Dermis microvascular lymphatic vessel endothelial cell (primary cell): ENCODE measurements at places on chromosomes 2 and 18.

- DNase-seq: no peak
Measured at GRCh38 chr2:239772721-239773120, 252.4 kb downstream of the NDUFA10 start.

GRCh38 chr2:196480653-196481323 is 158.7 kb upstream of the CCDC150 start:
- DNase-seq: no peak

DNA sequence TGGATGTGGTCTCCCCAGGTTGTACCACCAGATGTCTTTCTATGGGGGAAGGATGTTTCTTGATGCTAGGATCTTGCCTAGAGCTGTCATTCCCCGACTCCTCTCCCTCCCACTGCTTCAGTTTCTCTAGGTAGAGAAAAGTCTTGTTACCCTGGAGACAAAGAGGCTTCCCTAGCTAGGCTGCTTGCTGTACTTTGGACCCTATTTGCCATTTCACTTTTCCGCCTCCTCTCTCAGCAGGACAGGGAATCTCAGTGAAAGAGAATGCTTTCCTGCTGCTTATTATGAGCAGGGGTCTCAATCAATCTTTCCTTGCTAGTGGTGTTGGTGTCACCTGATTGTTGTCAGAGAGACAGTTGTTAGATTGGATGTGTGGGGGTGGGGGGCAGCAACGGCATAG is 818.8 kb upstream of the GYPC start:
- no peak for DNase-seq

DNA sequence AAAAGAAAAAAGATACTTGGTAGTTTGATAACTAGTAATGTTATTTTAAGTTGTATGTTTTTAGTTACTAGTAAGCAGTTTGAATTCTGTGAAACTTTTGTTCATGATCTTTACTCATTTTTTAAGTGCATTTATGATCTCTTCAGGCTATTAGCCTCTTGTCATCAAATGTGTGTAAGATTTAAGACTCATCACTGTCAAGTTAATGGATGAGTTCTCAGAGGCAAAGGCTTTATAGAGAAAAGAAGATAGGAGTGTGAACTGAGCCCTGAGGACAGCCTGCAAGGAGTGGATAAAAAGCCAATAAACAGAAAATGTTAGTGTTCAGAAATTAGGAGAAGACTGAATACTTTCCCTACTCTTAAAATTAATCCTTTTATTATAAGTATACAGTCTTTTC is 13.5 kb downstream of the NDUFV2 start:
- no peak for DNase-seq

GRCh38 chr2:14428056-14428455 is 204.5 kb upstream of the LRATD1 start:
- DNase-seq: no peak

- peak; percentile 56 for DNase-seq
Measured at GRCh38 chr18:32470714-32471633, at the start of gene GAREM1. Gene GAREM1 (minus strand): TSS chr18:32470882. CDS start chr18:32470428, 454 bp downstream.

DNA sequence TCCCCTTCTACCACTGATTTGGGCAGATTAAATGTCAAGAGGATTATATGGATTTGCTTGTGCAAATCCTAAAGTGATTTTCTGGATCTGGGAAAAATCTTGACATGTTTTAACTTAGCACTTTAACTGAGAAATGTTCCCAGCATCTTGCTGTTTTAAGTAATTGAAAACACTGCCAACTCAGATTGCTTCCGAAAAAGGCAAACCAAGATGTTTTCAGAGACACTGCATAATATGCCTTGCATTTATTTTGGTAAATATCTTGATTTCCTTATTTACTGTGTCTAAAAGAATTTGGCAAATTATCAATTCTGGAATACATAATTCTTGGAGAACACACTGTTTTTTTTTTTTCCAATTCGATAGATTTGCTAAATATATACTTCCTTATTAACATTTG is 385.0 kb upstream of the FAM98A start:
- no peak for DNase-seq

DNA sequence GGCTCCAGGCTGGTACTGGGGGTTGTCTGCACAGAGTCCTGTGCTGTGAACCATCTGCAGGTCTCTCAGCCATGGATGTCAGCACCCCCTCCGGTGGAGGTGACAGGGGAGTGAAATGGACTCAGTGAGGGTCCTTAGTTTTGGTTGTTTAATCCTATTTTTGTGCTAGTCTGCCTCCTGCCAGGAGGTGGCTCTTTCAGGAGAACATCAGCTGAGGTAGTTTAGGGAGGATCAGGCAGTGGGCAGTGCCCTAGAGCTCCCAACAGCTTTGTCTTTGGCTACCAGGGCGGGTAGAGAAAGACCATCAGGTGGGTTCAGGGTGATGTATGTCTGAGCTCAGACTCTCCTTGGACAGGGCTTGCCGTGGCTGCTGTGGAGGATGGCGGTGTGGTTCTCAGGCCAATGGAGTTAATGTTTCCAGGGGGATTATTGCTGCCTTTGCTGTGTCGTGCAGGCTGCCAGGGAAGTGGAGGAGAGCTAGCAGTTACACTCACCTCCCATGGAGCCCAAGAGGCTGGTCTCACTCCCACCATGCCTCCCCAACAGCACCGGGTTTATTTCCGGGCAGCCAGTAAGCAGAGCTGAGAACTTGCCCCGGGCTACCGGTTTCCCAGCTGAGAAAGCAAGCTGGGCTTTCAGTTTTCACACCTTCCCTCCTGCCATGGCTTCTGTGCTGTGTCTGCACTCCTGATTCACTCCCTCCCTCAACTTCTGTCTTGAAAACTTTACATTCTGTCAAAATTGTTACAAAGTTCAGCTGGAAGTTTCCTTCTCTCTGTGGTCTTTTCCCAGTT is 563.4 kb downstream of the XIRP2 start:
- DNase-seq: no peak

GRCh38 chr18:41814651-41815050 is 140.4 kb upstream of the PIK3C3 start:
- no peak for DNase-seq

GRCh38 chr2:215328066-215328465 is 16.2 kb downstream of the ATIC start:
- DNase-seq: no peak

DNA sequence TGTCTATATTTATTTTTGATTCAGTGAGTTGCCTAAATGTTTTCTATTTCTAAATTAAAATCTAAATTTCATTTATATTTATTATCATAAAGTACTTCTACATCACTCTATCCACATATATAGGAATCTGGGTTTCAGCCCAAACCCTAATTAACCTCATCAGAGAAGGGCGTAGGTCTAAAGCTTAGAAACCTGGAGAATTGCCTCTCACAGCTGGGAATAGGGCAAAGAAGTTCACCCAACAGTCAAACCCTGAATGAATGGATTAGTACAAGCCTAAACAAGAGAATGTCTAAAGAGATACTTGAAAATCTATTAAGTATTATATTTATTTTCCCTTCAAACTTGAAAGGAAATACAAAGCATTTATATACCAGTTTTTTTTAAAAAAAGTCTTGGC is 26.2 kb downstream of the TFPI start:
- DNase-seq: no peak

- no peak for DNase-seq
Measured at GRCh38 chr2:8080063-8080462, 601.8 kb upstream of the ID2 start.

DNA sequence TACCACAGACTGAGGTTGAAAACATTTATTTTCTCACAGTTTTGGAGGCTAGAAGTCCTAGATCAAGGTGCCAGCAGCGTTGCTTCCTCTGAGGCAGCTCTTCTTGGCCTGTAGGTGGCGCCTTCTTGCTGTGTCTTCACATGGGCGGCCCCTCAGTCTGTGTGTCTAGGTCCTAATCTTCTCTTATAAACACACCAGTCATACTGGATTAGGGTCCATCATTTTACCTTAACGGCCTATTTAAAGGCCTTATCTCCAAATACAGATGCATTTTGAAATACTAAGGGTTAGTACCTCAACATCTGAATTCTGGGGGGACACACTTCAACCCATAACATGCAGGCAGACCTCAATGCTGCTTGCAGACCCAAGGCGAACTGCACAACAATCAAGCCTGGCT is 4.4 kb upstream of the RMC1 start:
- no peak for DNase-seq

DNA sequence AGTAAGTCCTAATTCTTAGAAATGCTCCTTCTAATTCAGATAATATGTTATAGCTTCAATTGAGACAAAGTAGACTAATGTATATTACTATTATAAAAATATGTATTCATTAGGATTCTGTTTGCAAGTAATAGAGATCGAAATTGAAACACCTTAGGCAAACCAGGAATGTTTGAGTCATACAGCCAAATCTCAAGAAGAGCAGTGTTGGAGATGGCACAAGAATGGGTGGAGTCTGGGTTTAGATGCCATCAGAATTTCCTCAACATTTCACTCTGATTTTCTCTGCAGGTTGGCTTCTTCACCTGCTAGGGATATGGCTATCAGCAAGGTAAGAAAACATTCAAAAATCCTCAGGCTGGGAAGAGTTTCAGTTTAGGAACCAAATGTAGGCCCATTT is 405.4 kb downstream of the CCDC85A start:
- DNase-seq: no peak

DNA sequence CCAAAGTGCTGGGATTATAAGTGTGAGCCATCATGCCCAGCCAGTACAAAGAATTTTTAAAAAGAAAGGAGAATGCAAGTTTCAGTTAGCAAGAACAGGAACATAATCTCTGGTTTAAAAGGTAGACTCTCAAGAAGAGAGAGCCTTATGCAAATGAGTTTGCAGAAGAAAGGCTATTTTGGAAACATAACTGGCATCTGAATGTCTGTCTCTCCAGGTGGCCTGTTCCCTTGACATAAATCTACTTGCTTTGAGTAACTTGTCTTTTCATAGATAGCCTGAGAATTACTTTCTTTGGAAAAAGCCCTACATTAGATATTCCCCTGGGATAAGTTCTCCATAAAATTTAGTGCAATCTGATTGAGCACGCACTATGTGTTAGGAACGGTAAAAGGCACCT is 109.6 kb downstream of the ICOS start:
- DNase-seq: no peak

- no peak for DNase-seq
Measured at GRCh38 chr2:20197192-20197591, 27.7 kb downstream of the SDC1 start.

DNA sequence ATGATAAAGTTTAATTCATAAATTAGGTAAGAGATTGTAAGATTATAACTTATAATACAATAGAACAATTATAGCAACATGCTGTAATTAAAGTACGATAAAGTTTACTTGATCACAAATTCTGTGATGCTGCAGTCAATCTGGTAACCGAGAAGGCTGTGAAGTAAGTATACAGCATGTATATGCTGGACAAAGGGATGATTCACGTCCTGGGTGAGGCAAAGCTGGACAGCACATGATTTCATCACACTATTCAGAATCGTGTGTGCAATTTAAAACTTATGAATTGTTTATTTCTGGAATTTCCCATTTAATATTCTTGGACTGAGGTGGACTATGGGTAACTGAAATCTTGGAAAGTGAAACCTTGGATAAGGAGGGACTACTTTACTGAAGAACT is 522.2 kb upstream of the CNTNAP5 start:
- DNase-seq: no peak

- DNase-seq: no peak
Measured at GRCh38 chr18:6341709-6342108, 73.0 kb downstream of the L3MBTL4 start.

GRCh38 chr2:229180658-229181057 is 90.4 kb downstream of the PID1 start:
- DNase-seq: no peak

DNA sequence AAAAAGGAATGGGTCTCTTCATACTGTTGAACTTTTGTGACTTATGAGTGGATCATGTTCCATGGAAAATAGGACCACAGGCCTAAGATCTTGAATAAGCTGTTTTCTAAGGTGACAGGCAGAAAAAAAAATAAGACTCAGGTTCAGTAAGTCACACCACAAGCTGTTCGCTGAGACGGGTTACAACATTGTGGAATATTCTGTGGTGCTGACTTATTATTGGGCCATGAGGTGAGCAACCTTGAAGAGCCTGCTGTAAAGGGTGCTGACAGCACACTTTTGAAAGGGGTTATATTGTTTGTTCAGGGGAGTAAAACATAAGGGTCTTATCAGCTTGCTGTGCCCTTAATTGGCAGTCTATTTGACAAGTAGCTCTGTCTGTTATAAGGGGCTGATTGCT is 439.8 kb upstream of the SLC14A2 start:
- no peak for DNase-seq

- no peak for DNase-seq
Measured at GRCh38 chr2:231293163-231293562, 94.7 kb downstream of the ARMC9 start.

- no peak for DNase-seq
Measured at GRCh38 chr2:106144621-106145331, 49.3 kb downstream of the UXS1 start.

- no peak for DNase-seq
Measured at GRCh38 chr2:150811259-150811855, 323.9 kb upstream of the RND3 start.

GRCh38 chr2:161662373-161662772 is 38.2 kb downstream of the SLC4A10 start:
- DNase-seq: no peak

GRCh38 chr18:11808001-11808855 is 43.0 kb upstream of the CHMP1B start:
- no peak for DNase-seq

DNA sequence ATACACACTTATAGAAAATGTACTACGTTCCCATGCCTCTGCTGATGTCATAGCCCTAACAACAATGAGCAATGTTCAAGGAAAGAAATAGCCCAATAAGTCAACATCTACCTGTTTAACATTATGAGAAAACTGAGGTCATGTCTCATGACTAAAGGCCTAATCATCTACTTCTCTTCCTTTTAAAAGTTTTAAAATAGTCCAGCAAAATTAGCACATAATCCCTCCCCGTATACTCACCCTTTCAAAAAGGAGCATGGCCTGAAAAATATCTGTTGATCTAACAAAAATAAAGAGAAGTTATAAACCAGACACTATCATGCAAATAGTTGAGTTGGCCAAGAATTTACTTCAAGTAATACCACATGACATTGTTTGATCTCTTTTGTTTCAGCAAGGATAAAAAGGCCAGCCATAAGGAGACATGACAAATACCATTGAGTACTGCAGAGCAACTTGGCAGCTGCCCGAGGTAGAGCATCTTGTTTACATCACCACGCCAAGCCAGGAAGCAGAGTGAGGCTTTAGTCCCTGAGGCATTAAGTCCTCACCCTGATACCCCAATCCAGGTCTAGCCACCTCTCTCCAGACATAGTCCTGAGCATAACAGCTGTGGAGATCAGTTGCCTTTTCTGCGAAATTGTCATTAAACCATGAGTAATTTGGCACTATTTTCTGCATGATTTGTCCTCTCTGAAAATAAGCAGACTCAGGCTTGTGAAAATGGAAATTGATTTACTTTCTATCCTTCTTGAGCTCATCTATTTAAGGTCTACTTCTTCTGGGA is 137.4 kb upstream of the ETAA1 start:
- peak; percentile 27 for DNase-seq

GRCh38 chr18:48030616-48031480 is 100.4 kb upstream of the SMAD2 start:
- DNase-seq: peak; percentile 55
